ENCODE measurements at places on chromosomes 2 and 18.

- DNase-seq = no peak
These were observed at the start of gene DPP10 for GRCh38 chr2:114442510-114442909. Gene DPP10, plus strand, starts transcription at chr2:114442641.

DNA sequence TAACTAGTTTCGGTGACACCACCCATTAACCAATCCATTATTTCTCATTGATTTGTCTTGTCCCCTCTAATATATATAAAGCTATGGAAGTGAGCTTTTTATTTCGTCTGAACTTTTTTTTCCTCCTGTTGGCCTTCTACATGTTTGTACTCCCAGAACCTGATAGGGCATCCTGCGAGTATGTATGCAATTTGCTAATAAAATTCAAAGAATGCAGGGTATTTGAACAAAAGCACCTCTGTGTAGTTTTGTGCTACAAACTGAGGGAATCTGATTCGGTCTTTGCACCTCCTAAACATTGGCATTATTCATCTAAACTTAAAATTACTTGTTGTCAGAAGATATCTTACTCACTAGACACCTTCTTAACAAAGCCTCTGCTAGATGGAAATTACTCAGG lies 242.9 kb upstream of the TMEFF2 start:
- no peak for DNase-seq

- no peak for DNase-seq
These were observed 206.5 kb upstream of the SH3BP4 start for GRCh38 chr2:234745347-234745746.

DNA sequence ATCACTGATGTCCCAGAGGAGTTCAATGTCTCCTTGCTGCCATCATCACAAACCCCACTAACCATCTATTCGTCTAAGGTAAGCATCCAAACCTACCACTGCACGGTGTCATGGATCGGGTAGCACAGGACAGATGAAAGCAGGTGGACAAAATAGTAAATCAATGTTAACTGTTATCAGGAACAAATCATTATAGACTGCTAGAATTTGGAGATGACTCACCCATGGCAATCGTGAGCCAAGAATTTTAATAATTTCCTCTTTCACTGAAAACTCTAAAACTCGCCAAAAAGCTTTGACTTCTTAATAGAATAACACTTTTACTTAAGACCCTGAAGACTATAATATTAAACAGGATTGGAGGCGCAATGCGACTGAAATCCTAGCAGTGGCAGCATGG lies 33.7 kb upstream of the BZW1 start:
- DNase-seq = no peak

DNA sequence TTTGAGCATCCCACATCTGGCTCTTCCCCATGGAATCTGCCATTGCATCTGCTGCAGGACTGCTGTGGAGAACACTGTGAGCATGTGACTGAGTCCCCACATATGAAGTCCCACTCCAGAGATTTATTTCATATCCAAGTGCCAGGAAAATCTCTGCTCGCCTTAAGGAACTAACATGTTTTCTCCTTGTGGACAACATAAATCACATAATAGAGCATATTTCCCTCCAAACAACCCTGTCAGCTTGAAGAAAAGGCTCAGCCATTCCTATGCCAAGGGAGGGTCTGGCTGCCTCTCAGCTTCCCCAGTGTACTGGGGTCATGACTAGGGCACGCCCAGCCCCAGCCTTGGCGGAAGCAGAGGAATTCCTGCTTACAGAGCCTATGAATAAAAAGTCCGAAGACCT lies 193.7 kb downstream of the DNER start:
- DNase-seq = no peak

- DNase-seq = no peak
These were observed 2.0 kb upstream of the FAM117B start for GRCh38 chr2:202632682-202633290.

DNA sequence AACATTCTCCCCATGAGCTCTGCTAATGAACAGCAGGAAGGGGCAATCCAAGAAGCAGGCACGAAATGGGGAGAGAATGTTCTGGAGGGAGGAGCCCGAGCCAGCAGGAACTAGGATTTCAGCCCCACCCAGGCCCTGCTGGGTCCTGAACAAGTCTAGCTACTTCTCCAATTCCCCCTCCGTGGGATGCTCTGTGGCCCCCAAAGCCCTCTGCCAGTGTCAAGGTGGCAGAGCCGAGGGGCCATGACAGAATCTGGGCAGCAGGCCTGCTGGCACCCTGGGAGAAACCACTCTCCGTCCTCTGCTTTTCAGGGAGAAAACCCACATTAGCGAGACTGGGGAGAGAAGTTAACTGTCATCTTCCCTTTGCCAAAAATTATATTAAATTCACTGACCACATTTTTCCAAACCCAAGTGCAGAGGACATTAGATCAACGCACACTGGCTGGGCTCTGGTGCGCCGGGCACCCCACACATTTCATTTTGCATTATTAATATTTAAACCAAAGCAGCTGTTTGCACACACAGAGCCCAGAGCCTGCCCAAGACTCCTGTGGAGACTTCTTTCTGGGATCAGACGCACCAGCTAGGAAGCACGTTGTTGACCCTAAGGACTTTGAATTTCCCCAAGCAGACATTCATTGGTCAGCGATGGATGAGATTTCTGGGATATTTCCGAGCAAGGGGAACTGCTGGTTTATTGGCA lies 80.2 kb upstream of the PKDCC start:
- no peak for DNase-seq

- no peak for DNase-seq
These were observed 257.7 kb upstream of the UBE2E3 start for GRCh38 chr2:180722551-180723239.

GRCh38 chr2:46643493-46643892 lies 164.1 kb downstream of the TMEM247 start:
- no peak for DNase-seq

DNA sequence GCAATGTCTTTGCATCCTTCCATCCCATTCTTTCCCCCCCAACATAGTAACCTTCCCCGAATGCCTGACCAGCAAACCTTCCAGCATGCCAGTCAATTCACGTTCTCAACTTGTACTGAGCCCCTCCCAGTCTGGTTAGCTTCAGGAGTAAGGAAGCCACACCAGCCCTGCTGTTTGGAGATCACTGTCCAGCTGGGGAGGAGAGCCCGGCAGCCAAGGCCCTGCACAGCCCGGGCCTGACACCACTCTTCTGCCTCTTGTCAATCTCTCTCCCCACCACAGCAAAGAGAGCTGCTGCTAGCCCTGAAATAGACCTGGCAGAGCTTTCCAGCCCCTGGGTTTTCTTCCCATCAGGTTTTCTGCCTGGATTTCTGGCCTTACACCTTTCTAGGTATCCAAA lies 185.8 kb upstream of the ID2 start:
- no peak for DNase-seq

GRCh38 chr2:232488097-232488711 lies 570 bp upstream of the ECEL1 start:
- DNase-seq = no peak

DNA sequence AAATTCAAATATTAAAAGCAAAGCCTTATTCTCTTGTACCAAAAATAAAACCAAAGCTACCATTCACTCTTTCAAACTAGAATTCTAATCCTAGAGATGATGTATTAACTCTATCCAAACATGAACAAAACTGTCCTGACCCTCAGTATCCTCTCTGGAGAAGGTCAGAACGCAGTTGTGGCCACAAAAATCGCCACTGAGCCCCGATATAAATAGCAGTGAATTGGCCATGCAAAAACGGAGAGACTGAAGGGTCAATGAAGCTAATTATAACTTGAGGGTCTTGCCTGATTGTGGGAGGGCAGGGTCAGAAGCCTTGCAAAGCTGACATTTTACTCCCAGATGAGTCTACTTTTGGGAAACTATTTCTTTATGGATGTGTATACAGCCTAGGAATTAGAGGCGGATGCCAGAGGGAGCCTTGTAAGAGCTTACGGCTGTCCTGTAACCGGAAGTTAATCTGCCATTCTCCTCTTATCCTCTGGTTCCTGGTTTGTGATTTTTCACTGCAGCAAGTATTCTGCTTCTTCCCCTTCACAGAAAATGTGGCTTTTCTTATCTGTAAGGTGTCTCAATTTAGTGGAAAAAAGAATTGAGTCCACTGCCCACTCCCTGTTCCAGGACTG lies 28.1 kb downstream of the CAVIN2 start:
- DNase-seq = no peak

DNA sequence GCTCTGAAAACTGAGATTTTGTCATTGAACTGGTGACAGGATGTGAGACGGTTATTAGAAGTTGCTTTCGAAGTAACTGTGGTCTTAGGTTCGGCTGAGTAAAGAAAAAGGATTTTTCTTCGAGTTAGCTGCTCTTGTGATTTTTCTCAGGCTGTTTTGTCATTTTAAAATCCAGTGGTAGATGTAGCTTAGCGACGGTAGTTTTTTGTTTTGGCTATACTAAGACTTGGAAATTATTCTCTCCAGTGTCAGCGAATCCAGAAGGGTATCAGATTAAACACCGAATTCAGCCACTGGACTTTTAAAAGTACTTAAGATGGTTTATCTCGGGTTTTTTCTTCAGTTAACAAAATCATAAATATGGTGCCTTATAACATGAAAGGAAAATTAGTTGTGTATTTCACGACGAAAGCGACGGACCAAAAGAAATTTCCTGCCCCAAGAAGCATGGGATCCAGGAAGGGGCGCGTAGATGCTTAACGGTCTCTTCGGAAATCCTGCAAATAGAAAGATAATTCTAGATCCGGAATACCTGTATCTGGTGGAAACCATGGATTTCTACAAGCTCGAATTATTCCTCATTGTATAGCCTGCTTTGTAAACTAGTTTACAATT lies 1.2 kb downstream of the SFT2D3 start:
- no peak for DNase-seq

- no peak for DNase-seq
These were observed 498.6 kb upstream of the ZEB2 start for GRCh38 chr2:145018502-145018901.

- no peak for DNase-seq
These were observed 53.8 kb downstream of the MYO1B start for GRCh38 chr2:191299010-191299409.

GRCh38 chr2:207825978-207826377 lies 56.3 kb upstream of the FZD5 start:
- no peak for DNase-seq

GRCh38 chr2:11389551-11390398 lies 45.3 kb upstream of the ROCK2 start:
- DNase-seq = no peak

All from central memory CD4-positive, alpha-beta T cell (primary cell).